ENCODE measurements at places on chromosomes 2 and 18.
A peak's percentile ranks its signal among the peaks of the same experiment; 100 is the strongest.

- DNase-seq, result no peak
Observed at GRCh38 chr2:85990084-85990483, 101.3 kb upstream of the ST3GAL5 start.

DNA sequence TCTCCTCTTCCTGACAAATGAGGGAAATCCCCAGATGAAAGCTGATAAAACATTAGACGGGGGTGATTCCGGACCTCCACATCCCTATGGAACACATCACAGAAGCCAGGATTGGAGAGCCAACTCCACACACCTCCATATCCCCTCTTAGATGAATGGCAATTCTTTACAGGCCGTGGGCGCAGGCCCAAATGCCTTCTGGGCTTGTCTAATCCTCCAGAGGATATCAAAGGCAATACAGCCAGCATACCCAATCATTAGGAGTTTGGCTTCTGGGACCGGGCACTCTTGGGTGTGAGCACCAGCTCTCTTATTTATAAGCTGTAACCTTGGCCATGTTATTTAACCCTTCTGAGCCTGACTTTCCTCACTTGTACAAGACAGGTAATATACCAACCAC is 15.0 kb upstream of the CYP1B1 start:
- no peak for DNase-seq

GRCh38 chr18:58180172-58180571 is 136.1 kb downstream of the NEDD4L start:
- DNase-seq, result no peak

DNA sequence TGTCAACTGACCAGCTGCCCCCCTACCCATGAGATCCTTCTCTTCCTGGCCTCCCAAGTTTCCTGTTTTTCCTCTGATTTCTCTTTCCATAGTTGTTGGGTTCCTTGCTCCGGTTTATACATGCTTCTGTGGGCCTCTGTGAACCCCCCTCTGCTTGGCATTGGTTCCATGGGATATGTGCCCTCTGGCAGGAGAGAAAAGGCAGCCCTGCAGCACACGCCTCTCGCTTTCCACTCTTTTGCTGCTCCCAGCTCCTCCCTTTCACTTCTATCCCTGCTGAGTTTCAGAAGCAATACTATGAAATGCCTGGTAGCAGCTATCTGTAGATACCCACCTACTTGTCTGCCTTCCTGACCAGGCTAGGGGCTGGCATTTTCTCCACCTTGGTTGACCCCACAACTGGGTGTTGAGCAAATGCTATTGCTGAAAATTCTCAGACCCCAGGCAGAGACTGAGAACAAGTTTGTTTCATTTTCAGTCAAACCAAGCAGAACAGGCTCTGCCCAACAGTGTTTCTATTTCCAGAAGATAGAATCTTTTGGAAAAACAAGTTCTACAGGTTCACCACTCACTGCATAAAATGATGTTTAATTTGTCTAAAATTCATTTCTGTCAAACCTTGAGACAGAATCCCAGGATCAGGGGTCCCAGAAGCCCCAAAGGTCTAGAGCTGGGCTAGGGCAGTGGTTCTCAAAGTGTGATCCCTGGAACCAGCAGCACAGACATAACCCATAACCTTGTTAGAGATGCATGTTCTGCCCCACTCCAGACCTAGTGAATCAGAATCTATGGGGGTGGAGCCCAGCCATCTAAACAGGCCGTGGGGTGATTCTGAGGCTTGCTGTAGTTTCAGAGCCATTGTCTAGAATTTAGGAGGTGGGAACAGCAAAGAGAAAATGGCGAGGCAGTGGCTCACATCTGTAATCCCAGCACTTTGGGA is 13.4 kb downstream of the CAPG start:
- no peak for DNase-seq

- DNase-seq, result no peak
Observed at GRCh38 chr2:2306878-2307277, 24.2 kb downstream of the MYT1L start.

DNA sequence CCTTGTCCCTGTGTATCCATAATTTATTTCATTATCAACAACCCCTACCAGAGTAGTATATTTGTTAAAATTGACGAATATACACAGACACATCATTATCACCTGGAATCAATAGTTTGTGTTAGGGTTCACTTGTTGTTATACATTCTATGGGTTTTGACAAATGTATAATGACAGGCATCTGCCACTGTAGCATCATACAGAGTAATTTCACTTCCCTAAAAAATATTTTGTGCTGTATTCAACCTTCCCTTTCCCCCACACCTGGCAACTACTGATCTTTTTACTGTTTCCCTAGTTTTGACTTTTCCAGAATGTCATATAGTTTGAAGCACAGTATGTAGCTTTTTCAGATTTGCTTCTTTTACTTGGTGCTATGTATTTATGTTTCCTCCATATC is 132.0 kb downstream of the ZNF804A start:
- no peak for DNase-seq

GRCh38 chr18:13175754-13176210 is 42.8 kb upstream of the LDLRAD4 start:
- DNase-seq, result no peak

- no peak for DNase-seq
Observed at GRCh38 chr2:43612944-43613343, 17.1 kb upstream of the THADA start.

DNA sequence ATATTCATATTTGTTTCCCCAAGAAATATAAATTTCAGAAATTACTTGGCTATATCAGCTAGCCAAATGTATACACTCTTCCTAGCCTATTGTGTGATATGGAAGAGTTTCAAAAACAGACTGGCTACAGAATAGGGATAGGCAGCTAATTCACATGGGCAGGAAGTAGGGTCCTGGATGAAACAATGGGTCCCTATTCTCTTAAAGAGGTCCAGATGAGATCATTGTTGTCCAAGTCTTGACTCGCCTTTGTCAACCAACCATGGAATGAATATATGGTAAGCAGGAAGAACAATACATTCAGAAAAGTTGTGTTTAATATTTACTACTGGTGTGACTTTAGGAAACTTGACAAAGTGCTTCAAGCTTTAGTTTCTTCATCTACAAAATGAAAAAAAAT is 319.9 kb downstream of the NBAS start:
- no peak for DNase-seq

DNA sequence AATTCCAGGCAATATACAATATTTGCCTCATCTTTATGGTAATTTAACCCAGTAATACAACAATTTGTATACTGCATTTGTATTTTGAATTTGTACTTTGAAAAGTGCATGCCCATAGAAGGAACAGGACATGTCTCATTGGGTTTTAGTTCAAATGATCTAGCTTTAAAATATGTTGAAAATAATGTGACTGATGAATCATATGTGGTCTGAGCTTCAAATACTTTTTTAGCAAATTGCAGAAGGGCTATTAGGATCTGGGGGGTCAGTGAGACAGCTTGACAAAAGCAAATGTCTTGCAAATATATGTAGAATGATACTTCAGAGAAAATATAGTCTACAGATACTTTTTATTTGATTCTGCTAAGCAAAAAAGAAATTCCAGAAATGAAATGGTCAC is 248.9 kb downstream of the DCC start:
- no peak for DNase-seq

DNA sequence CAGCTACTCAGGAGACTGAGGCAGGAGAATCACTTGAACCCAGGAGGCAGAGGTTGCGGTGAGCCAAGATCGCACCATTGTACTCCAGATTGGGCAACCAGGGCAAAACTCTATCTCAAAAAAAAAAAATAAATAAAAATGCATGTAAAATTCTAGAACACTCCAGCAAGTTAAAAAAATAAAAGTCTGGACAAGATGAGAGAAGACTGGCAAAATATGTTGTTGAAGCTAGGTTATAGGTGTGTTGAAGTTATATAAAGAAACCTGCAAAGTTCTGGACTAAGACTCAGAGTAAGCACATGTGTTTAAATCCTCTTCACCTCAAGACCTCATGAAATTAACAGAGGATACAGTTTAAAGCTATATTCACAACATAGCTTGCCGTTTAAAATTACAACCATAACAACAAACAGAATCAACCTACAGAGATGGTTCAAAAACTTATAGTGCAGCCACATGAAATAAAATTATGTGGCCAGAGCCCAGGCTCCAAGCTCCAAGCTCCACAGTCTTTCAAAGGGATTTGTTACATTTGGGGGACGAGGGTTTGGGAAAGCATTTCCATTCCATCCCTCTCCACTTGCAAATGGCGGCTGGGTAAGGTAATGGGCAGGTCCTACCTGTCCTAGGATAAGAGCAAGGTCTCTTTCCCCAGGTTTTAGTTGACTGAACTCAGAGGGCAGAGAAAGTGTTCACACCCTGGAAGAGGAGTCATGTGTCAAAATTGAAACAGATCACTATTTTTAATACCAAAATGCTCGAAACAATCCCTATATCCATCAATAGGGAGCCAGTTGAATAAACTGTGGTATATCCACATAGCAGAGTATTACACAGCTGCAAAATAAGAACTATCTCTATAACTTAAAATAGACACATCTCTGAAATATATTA is 59.9 kb upstream of the MYCN start:
- DNase-seq, result no peak

- DNase-seq, result no peak
Observed at GRCh38 chr2:172373766-172374165, 53.6 kb upstream of the ITGA6 start.

- no peak for DNase-seq
Observed at GRCh38 chr18:46466234-46467160, 190.5 kb downstream of the LOXHD1 start.

- DNase-seq, result peak; percentile 15
Observed at GRCh38 chr2:176189681-176190641, 1.5 kb downstream of the HOXD1 start.

DNA sequence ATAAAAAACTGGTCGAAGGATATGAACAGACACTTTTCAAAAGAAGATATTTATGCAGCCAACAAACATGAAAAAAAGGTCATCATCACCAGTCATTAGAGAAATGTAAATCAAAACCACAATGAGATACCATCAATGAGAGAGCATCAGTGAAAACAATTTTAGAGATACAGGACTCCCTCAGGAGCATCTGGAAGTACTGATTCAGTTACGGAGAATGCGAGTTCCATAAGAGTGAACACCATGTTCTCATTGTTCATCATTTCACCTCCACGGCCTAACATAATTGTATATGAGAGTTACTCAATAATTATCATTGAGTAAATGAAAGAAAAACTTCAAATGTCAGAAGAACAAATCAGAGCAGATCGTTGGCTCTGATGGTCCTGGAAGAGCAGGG is 140.9 kb upstream of the TANK start:
- no peak for DNase-seq

GRCh38 chr18:24837066-24837465 is 376.6 kb downstream of the HRH4 start:
- no peak for DNase-seq

GRCh38 chr2:6864923-6865345 is 773 bp downstream of the CMPK2 start:
- DNase-seq, result no peak

DNA sequence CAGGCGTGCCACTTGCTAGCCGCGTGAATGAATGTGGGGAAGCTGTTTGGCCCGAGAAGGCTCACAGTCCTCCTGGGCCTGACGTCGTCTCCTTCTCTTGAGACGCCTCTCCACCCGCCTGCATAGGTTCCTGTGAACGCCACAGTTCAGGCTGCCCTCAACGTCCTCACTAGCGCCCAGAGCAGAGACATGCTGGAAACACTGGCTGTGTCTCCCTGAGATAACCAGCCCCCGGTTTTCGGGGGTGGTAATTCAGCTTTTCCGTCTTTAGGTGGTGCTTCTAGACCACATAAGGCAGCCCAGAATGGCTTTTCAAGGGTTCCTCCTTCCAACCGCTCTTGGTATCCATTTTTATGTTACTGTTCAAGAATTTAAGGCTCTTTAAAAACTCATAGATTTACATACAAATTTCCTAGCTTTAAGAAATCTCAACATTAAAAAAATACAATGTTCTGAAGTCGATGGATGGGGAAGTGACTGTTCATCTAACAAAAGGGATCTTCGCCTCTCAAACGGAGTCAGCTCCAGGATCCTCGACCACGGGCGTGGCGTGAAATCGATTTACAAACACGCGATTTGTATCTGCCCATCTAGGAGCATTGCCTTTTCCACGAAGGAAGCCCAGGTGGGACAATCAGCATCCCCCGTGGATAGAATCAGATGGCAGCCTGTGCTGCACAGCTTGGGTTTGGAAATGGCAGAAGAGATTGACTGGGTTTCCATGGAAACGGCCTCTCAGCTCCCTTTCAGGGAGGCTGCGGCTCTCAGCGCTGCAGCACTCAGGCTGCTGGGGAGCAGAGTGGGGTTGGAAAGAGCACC is 110.6 kb upstream of the PXDN start:
- DNase-seq, result no peak

DNA sequence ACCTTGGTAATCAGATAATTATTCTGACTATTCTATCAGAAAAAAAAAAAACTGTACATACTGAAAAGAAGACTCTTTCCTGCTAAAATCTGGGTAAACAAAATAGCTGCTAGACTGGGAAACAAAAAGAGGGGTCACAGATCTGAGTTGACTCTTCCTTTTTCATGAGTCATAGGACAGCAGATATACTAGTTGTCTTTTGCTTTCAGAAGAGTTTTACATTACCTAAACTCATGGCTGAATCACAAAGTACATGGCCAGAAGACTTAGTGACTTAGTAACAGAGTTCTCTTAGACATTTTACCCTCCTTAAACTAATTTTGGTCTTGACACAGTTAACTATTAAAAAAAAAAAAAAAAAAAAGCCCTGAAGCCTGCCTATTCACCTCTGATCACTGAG is 834.0 kb upstream of the FSHR start:
- no peak for DNase-seq

DNA sequence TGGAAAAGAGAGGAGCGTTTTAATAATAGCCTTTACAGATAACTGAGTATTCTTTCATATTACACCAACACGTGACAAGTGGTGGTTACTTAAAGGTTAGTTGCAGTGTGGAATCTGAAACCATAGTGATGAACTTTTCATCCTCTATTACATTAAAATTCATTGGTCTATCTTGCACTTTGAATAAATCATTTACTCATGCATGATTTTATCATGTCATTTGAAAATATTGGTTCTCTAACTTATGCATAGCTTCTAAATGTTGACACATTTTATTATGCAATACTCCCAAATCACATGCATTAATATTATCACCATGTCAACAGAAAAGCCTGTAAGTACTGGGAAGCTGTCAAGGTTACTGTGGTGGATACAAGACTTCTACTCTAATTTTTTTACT is 1432.2 kb downstream of the LRP1B start:
- no peak for DNase-seq

GRCh38 chr18:23498877-23499276 is 4.4 kb upstream of the RMC1 start:
- DNase-seq, result no peak

DNA sequence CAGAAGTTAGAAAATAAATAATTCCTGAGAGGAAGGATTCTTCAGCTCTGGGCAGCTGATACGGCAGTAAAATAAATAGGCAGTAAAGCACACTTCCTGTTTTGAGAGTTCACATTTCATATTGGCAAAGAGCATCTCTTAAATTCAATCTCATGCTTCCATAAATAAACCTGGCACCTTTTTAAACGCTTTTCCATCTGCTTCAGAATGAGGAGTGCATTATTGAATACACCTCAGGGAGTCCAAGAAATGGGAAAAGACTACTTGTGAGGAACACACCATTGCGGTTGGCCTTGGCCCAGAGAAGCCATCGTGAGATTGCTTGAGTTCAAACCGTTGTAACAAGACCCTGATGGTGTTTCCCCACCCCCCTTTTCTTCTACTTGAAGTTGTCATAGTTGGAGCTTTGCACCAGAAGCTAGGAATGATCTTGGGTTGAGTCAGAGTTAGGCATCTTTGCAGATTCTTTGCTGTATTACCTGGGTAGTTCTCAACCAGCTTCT is 123.9 kb downstream of the RDH14 start:
- no peak for DNase-seq

- no peak for DNase-seq
Observed at GRCh38 chr2:113038291-113038690, 14.4 kb downstream of the IL36B start.
